ENCODE measurements at places on chromosomes 13 and 19.

GRCh38 chr13:59458908-59459579, 704.7 kb downstream of the DIAPH3 start:
- DNase-seq = no peak

DNA sequence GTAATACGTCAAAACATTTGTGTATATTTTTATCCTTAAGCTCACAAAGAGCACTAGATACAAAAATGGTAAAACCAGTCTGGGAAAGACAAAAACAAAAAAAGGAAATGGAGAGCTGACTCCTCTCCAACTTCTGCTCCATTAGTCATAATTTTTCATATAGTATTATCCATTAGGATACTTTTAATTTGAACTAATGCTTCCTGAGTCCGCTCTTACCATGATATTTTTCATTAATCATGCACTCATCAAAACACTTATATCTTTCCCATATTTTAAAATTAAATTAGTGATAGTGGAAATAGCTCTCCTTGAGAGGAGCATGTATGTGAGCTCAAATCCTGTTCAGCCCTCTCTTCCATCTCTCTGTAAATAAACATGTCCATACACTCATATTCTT, 1093.0 kb upstream of the MIR17HG start:
- DNase-seq = no peak

DNA sequence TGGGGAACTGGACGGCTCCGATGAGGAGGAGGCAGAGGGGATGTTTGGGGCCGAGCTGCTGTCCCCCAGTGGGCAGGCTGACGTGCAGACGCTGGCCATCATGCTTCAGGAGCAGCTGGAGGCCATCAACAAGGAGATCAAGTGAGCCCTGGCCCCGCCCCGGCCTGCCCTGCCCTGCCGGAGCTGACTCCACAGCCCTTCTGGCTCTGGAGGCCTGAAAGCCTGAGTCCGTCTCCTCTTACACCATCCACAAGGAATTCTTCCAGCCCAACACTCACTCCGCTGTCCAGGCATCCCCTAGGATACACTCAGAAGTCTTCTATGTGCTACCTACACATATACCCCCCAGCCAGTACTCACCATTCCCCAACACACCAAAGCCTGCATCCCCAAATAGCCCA, 17.4 kb downstream of the PPFIA3 start:
- DNase-seq = no peak

DNA sequence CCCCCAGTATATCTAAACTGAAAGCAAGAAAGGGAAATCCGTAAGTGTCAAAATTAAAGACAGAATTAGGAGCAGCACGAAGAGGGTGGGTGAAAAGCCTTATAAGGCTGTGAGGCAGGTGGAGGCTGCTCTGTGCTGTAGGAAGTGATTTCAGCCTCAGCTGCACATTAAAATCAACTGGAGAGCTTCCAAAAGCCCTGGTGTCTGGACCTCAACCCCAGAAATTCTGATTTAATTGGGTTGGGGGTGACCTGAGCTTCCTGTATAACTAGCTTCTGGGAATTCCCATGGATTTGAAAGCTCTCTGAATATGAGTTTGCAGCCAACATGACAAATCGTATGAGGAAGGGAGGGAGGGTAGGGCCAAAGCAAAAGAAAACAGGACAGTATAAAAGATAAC, 242.4 kb upstream of the TMTC4 start:
- no peak for DNase-seq

DNA sequence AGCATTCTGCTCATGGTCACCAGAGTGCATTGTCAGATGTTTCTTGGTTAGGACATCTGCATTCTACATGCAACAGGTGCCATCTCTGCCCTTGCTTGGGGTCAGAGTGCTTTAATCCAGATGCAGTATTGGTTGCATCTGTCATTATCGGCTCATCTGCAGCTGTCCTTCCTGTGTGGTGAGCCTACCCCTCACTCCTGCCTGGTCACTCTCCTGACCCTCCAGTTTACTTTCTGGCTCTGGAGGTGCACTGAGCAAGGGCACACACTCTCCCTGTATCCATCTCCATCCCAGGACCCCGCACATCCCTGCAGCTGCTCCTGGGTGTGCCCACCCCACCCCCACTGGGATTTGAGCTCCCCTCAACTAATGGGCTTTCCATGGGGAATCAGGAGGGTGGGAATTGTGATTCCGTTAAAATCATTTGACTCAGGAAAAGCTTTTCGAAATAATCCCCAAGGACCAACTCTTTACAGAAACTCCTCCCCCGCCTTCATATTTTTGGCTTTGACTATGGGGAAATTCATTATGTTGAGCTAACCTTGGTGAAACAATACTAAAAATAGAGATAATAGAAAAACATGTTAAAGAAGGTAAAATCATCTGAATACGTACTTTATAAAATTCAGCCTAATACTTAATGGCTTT, 70.2 kb downstream of the COL4A2 start:
- DNase-seq = no peak

GRCh38 chr13:112446867-112447266, 70.7 kb downstream of the SPACA7 start:
- DNase-seq = no peak

GRCh38 chr13:113272031-113272430, 25.0 kb upstream of the LAMP1 start:
- no peak for DNase-seq

DNA sequence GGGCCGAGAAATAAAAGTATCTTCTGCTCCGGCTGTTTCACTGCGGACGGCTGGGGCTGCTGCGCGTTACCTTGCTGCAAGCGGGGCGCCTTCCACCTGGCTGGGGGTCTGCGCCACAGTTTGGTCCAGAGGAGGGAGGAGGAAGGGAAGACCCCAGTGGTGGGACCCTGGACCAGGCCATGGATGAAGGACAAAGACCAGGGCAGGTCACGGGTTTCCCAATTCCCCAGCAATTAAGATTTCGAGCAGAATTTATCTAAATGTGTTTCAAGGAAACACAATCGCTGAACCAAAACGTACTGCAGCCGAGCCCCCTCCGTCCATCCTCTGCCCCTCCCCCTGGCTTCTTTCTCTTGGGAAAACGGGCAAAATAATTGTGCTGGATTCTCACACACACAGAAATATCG, 2.9 kb downstream of the SOX1 start:
- DNase-seq = no peak

GRCh38 chr13:78701383-78701782, 42.4 kb upstream of the OBI1 start:
- DNase-seq = no peak

- no peak for DNase-seq
Measured at GRCh38 chr19:18919900-18920214, 342 bp downstream of the DDX49 start.

- DNase-seq = no peak
Measured at GRCh38 chr19:45971260-45971902, 2.3 kb downstream of the NOVA2 start.

GRCh38 chr19:38596057-38596981, 21.4 kb downstream of the MAP4K1 start:
- DNase-seq = peak; percentile 24

DNA sequence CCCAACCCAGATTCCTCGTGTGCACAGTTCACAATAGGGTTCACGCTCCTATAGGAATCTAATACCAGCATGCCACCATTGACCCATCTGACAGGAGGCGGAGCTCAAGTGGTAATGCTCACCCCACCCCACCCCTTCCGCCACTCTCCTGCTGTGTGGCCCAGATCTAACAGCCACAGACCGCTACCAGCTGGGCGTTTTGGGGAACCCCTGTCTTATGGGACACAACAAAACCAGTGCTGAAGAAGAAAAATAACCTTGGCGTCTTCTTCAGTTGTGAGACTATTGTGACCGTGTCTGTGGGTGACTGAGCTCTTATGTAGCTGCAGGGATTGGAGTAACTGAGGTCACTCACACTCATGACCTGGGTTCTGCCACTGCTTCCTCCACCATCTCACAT, 5.2 kb upstream of the OR10H1 start:
- DNase-seq = no peak

DNA sequence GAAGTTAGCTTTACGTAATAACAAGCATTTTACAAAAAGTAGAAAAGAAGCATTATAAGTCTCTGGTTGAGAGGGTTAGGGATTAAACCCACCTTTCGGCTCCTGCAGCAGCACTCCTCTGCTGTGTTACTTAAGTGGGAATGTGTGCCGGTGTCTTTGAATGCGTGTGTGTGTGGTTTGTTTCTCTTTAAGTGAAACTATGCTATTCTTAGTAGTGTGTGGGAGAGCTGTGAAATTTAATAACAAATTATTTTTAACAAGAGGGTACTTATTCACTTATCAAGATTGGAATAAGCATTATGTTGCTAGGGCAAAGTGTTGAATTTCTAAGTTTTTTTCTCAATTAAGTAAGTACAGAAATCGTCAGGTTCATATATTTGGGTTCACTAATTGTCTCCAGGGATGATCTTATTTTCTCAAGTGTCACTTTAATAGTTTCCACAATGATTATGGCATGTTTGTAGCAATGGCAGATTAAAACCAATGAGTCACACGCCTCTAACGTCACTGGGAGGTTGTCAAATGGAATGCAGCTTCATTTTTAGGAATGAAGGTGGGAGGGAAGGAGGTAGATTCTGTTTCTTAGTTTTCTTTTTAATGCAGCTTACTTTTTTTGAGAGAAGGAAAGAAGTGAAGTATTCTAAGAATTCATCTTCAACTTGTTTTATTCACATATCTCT, 151.3 kb downstream of the LMO7 start:
- no peak for DNase-seq

GRCh38 chr13:113551081-113552000, 33.2 kb upstream of the TFDP1 start:
- DNase-seq = no peak

- no peak for DNase-seq
Measured at GRCh38 chr13:19861762-19862161, 1.7 kb downstream of the ZMYM5 start.

DNA sequence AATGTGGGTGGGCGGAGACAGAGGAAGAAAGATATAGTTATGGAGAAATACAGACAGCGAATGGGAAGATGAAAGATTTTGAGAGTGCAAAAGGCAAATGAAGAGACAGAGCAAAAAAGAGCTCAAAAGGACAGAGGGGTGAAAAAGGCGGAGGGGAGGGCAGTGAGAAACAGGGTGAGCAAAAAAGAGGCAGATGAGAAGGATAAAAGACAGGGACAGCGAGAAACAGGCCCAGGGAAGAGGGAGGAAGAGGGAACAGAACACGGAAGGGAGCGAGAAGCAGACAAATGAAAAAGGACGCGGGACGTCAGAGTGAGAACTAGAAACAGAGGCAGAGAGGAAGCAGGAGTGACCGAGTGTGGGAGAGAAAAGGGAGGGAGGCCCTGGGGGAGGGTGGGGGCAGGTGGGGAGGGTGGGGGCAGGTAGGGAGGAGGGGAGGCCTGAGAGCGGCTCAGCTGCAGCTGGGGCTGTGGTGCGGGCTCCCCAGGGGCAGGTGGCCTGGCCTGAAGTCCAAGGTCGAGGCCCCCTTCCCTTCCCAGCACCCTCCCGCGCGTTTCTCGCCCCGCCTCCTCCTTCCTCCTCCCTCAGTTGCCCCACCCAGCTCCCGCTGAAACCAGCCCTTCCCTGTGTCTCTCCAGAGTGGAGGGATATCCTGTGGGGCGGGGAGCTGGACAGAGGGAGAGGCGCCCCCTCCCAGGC, 2.9 kb downstream of the KLK1 start:
- no peak for DNase-seq

- no peak for DNase-seq
Measured at GRCh38 chr19:38838986-38839761, 7.6 kb upstream of the ECH1 start.

GRCh38 chr13:21616205-21616866, 12.4 kb upstream of the MICU2 start:
- no peak for DNase-seq

Data from activated naive CD4-positive, alpha-beta T cell treated with Interleukin-2 at 50 U/mL for 16 hours (primary cell).